Fibroblast of the aortic adventitia (primary cell): ENCODE measurements at places on chromosomes 4 and X. TPM values are rescaled to one million over a fixed set of nuclear protein-coding genes. Genes with fewer than 3 reads are reported as not detected.

DNA sequence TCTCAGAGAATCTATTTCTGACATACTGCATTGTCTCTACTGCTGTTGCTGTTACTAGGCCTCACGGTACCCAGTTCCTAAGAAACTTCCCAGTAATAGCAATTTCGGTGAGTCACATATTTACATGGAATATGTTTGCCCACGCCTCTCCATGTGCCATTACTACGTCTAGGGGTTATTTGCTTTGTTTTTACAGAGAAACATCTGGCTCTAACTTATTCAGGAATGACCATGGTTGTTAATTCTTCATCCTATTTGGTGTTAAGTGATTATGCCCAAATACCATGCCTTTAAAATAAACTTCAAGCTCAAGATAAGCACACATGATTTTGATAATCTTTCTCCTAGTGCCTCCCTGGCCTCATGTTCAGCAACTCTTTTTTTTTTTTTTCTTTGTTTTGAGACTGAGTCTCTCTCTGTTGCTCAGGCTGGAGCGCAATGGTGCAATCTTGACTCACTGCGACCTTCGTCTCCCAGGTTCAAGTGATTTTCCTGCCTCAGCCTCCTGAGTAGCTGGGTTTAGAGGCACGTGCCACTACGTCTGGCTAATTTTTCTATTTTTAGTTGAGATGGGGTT, 101.0 kb upstream of the HS3ST1 start:
- DNase-seq, result peak; percentile 93

DNA sequence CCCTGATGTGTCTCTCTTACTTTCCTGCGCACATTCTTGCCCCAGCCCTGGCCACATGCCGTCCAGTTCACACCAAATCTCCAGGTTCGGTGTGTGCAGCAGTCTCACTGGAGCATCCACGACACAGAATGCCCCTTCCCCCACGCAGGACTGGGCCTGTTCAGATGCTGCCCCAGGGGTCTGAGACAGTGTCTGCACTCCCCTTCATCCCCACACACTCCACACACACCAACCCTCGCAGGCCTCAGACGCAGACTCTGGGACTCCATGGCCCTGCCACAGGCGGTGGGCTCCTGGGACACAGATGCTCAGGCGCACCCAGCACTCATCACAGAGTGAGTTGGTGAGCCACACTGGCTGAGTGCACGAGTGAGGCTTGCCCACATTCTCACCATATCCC, 83.9 kb downstream of the AFAP1 start:
- no peak for DNase-seq

GRCh38 chr4:3669553-3669949, 96.6 kb upstream of the ADRA2C start:
- no peak for DNase-seq

DNA sequence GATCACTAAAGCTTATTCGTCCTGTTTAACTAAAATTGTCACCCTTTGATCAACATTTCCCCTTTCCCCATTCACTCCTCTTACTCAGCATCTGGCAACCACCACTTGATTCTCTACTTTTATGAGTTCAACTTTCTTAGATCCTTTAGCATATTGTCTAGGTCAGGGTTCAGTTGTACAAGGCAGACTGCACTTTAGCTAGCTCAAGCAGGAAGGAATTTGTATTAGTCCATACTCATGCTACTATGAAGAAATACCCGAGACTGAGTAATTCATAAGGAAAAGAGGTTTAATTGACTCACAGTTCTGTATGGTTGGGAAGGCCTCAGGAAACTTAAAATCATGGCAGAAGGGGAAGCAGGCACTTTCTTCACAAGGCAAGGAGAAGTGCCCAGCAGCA, 44.3 kb downstream of the TASL start:
- no peak for DNase-seq

DNA sequence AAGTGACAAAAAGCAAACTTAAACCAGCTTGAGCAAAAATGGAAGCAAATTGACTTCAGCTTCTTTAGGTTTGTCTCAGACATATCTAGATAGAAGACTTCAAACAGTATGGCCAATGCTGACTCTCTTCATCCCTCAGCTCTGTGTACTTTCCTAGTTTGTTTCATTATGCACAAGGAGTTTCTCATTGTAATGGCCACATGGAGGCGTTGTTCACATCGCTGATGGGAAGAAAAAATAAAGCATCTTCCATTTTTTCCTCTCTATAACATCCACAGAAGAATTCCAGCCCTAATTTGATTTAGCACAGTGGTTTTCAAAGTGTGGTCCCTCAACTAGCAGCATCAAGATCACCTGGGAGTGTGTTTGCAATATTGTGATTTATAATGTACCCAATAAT, 397.5 kb upstream of the PRKX start:
- DNase-seq, result no peak

DNA sequence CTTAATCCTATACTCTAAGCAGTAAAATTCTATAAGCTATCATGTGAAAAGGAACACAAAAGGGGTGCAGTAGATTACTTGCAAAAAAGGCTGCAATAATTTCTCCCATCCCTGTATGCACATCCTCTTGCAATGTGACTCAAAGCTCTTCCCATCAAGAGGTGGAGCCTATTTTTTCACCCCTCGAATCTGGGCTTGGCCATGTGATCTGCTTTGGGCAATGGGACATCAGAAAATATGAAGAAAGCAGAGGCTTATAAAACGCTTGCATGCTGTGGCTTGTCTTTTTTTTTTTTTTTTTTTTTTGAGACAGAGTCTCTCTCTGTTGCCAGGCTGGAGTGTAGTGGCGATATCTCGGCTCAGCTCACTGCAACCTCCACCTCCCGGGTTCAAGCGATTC, 33.0 kb downstream of the GEMIN8 start:
- no peak for DNase-seq

- no peak for DNase-seq
Measured at GRCh38 chr4:126705266-126705665, 927.5 kb upstream of the INTU start.

DNA sequence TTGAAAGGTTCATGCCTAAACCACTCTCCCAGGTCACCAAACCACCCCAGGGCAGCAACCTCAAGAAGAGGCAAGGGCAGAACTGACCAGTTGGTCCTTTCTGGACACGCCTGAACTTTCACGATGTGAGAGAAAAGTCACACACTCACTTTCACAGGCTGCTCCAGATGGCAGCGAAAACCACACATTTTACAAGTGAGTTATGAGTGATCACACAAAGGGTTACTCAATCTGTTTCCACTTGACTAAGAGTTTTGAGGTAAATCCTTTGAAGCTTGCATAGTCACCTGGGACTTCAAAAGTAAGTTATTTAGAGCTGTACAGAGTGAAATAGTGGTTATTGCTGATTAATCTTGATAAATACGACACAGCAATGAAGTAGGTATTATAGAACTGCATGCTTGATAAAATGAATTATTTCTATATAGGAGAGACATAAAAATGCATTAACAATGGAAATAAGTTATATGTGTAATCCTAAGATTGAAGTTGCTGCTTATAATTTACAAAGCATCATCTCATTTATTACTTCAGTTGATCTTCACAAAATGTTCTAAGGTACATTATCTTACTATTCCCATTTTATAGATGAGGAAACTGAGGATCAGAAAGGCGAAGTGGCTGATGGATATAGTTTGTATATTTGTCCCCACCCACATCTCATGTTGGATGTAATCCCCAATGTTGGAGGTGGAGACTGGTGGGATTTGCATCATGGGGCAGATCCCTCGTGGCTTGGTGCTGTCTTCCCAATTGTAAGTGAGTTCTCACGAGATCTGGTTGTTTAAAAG, 103.0 kb upstream of the KLF3 start:
- no peak for DNase-seq

DNA sequence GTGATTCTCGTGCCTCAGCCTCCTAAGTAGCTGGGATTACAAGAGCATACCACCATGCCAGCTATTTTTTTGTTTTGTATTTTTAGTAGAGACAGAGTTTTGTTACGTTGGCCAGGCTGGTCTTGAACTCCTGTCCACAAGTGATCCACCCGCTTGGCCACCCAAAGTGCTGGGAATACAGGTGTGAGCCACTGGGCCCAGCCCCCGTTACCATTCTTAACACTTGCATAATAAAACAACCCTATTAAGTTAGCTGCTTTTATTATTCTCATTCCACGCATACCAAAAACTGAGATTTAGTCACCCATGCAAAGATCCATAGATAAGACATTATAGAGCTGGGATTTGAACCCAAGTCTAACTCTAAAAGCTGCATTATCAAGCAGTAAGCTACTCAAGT, 6.0 kb upstream of the TEX13A start:
- DNase-seq, result no peak

Gene SAGE1
- not detected in 2 replicates for total RNA-seq

Gene RADX
- 7.5 and 18.8 TPM in 2 replicates for total RNA-seq

Gene LEF1
- total RNA-seq, result 0.63 TPM in 1 of 2 replicates, not detected in the other
